Stimulated activated CD8-positive, alpha-beta memory T cell treated with anti-CD3 and anti-CD28 coated beads, Interleukin-15, amount 100 ng/mL, for 48 hours (primary cell): ENCODE measurements at places on chromosomes 6 and 20.
A peak's percentile ranks its signal among the peaks of the same experiment; 100 is the strongest.

- DNase-seq: no peak
Observed at GRCh38 chr6:149166336-149166735, 151.2 kb upstream of the TAB2 start.

DNA sequence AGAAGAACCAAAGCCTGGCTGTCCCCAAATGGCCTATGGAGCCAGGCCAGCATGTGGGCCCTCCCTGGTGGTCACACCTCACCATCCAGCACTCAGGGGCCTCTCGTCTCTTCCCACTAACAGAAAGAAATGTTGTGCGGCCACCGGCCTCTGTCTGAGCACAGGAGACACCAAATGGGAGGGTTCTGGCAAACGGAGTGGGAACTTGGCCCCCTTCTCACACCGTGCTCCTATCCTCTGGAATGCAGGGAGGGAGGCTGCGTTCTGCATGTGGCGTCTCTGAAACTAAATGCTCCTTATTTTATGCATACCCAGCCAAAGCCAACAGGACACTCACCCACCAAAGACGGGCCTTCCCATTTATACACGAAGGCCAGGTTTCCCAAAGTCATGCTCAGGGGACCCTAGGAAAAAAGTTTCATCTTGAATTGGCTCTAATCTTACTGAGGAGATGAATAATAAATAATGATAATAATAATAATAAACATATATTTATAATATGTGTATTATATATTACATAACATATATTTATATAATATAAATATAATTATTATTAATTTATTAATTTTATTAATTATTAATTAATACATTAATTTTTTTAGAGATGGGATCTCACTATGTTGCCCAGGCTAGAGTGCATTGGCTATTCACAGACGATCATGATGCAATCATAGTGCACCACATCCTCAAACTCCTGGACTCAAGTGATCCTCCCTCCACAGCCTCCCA lies 102.4 kb downstream of the FOXF2 start:
- no peak for DNase-seq

- no peak for DNase-seq
Observed at GRCh38 chr6:14187406-14187805, 69.8 kb downstream of the CD83 start.

- DNase-seq: no peak
Observed at GRCh38 chr6:125154761-125155135, 1.2 kb downstream of the TPD52L1 start.

GRCh38 chr6:126880964-126881363 lies 237.5 kb upstream of the RSPO3 start:
- no peak for DNase-seq

GRCh38 chr6:158507174-158507573 lies 52.7 kb upstream of the TMEM181 start:
- no peak for DNase-seq

GRCh38 chr6:150211700-150212511 lies 69.1 kb downstream of the PPP1R14C start:
- DNase-seq: no peak

GRCh38 chr20:25407311-25408169 lies at the start of gene GINS1:
GINS1 (plus strand) TSS chr20:25407673; CDS start chr20:25407821, 148 bp downstream.
- peak; percentile 81 for DNase-seq
